GM10248 (cell line): ENCODE measurements at places on chromosomes 7 and 10.

GRCh38 chr7:124843336-124843735 lies 77.7 kb upstream of the GPR37 start:
- DNase-seq = no peak

DNA sequence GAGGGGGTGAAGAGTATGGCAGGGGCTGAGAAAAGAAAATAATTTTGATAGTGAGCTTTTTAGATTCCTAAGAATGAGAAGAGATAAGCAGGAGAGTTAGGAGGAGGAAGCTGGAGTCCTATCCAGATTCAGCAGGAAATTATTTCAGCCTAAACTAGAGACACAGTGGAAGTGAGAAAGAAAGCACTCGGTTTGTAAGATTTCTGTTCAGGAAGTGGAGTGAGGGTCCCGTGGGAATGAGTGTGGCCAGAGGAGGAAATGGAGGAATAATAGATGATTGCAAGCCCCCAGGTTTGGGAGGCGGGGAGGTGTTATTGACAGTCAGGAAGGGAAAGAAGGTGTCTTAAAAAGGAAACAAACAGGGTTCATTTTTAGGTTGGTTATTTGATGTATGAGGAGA lies 84.8 kb upstream of the NRP1 start:
- DNase-seq = no peak

DNA sequence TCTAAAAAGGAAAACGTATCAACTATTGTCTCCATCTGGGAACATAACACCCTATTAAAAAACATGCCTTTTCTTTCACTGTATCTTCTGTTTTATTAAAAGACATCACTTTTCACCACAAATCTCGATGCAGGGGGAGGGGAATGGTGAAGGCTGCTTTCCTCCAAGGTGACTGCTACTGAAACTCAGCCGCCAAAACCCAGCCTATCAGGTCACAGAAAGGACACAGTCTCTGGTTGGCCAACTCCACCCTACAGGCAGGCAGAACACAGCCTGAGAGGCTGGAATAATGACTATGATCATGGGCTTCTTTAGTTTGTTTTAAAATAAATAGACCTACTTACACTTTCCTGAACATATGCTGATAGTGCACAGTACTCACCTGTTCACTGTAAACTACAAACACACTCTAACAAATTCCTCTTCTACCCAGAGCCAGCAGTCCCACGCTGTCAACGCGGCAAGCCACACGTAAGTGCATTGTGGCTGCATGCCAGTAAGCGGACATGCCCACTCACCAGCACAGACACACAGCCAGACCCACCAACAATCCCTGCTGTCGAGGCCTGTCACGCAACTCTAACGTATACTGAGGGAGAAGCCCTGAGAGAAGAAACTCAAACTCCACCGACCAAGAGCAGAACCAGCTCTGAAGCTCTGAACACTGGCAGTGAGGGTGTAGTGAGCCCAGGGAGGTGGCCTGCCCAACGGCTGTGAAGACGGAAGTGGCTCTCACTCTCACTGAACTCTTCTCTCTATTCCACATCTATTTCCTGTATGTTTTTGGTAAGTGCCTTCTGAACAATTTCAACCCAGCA lies 41.8 kb downstream of the NCAPG2 start:
- DNase-seq = no peak

GRCh38 chr10:98038288-98038687 lies 7.9 kb upstream of the CRTAC1 start:
- DNase-seq = no peak

DNA sequence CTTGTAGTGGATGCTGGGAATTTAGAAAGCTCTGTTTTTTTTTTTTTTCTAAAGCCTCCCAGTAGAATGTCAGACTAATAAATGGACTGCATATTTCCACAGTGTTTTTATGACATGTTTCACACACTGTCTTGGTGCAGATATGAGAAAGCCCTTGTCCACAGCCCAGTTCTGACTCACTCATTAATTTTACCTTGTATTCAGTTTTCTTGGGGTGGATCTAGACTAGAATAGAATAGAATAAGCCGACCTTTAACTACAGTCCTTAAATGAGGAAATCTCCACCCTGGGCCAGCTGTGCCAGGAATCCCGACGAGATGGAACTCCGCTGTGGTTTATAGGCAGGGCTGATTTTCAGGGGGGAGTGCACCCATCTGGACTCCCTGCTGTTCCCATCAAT lies 274.7 kb downstream of the NRG3 start:
- DNase-seq = no peak

DNA sequence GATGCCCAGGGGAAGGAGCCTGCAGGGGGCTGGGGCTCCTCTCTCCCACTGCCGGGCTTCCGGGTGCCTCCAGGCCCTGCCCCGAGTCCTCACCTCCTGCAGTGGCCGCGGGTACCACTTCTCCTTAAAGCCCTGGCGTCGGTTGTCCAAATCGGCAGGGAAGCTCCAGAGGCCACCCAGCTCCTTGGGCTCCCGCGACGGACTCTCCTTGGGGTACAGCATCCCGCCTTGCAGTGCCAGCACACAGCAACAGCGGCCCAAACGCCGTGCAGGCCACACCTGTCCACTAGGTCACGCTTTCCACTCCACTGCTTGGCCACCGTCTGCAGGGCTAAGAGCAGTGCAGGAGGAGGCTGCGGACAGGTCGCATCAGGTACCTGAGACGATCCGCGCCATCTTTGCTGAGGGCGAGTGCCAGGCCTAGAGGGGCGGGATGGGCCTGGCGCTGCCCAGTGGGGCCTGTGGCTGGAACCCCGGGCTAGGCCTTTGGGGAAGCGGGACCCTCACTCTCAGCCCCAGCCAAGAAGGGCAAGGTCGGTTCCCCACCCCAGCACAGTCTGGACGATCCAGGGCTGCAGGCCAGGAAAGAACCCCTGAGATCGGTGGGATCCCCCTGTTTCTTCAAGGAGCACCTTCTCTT lies 47.7 kb upstream of the ZNF479 start:
- DNase-seq = no peak

GRCh38 chr10:113021268-113022040 lies 71.4 kb downstream of the TCF7L2 start:
- DNase-seq = no peak

- DNase-seq = no peak
Observed at GRCh38 chr10:76416642-76417041, 985.2 kb downstream of the LRMDA start.

- no peak for DNase-seq
Observed at GRCh38 chr10:133401500-133401899, 7.5 kb downstream of the MTG1 start.

GRCh38 chr10:107913317-107914294 lies 749.1 kb upstream of the SORCS1 start:
- DNase-seq = no peak

DNA sequence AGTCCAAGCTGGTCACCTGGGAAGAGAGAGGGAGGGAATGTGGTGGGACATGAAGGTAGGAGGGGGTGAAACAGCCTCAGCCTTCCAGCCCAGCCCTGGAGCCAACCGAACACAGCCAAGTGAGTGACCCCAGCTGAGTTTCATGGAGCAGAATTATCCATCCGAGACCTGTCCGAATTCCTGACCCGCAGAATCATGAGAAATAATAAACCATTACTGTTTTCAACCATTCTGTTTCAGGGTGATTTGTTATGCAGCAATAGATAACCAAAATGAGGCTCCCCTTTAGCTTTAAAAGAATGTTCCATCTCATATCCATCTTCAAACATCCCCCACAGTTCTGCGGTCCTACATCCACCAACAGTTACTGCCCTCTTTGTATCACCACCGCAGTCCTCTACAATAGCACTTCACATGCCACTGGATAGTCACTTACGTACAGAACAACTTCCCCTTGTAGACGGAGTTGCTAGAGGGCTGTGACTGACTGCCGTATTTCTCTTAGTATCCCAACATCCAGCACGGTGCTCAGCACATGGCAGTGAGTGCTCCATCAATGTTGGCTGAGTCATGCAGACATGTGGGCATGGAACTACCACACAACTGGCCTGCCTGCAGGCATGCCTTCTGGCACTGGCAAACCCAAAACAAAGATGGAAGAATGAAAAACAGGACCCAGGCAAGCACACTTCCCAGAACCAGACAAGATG lies 18.5 kb downstream of the KIAA1549 start:
- no peak for DNase-seq

GRCh38 chr7:86931439-86931838 lies 128.0 kb downstream of the ELAPOR2 start:
- no peak for DNase-seq

DNA sequence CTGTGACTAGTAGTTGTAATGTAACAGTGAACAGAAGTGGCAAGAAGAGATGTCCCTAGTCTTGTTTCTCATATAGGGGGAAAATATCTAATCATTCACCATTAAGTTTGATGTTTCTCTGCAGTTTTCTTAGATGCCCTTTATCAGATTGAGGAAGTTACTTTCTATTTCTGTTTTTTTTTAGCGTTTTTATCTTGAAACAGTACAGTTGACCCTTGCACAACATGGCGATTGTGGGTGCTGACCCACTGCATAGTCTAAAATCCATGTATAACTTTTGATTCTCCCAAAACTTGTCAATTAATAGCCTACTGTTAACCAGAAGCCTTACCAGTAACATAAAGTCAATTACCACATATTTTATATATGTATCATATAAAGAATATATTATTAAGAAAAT lies 192.0 kb downstream of the ADK start:
- DNase-seq = no peak

GRCh38 chr7:52826515-52827265 lies 208.7 kb upstream of the POM121L12 start:
- DNase-seq = no peak

- no peak for DNase-seq
Observed at GRCh38 chr7:69042138-69042537, 556.1 kb upstream of the AUTS2 start.

GRCh38 chr10:4028027-4028471 lies 243.0 kb upstream of the KLF6 start:
- DNase-seq = no peak

GRCh38 chr10:79932841-79933379 lies 16.0 kb downstream of the SFTPD start:
- DNase-seq = no peak

GRCh38 chr10:48464871-48465736 lies 139.8 kb downstream of the ARHGAP22 start:
- no peak for DNase-seq

- no peak for DNase-seq
Observed at GRCh38 chr7:4119848-4120247, 562.2 kb upstream of the FOXK1 start.

GRCh38 chr10:48582970-48583369 lies 21.9 kb downstream of the ARHGAP22 start:
- DNase-seq = no peak

DNA sequence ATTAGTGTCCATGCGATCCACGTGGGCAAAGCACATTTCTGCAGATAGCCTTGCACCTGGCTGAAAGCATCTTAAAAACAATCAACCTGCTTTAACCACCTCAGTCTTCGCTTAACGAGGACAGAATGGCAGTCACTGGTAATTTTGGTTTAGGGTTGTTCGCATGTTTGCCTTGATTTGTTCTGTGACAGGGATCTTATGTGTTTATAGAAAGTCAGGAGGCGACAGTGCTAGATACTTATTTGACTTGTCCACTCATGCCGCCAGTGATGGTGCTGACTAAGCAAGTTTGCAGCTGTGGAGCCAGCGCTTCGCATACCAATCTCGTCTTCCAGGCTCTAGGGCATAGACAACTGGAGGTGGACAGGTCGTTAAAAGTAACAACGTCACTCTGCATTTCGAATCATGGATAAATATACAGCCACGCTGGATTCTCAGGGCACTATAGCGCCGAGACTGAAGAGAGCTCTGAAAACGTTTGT lies 1.2 kb upstream of the TMEM243 start:
- no peak for DNase-seq

- no peak for DNase-seq
Observed at GRCh38 chr10:4941540-4942330, 21.5 kb upstream of the AKR1C1 start.

- no peak for DNase-seq
Observed at GRCh38 chr10:127849921-127850320, 42.8 kb downstream of the CLRN3 start.

- no peak for DNase-seq
Observed at GRCh38 chr7:100827330-100828226, at the start of gene EPHB4. TSS of gene EPHB4 (minus strand) at chr7:100827523. CDS start at chr7:100827030, 493 bp downstream.

DNA sequence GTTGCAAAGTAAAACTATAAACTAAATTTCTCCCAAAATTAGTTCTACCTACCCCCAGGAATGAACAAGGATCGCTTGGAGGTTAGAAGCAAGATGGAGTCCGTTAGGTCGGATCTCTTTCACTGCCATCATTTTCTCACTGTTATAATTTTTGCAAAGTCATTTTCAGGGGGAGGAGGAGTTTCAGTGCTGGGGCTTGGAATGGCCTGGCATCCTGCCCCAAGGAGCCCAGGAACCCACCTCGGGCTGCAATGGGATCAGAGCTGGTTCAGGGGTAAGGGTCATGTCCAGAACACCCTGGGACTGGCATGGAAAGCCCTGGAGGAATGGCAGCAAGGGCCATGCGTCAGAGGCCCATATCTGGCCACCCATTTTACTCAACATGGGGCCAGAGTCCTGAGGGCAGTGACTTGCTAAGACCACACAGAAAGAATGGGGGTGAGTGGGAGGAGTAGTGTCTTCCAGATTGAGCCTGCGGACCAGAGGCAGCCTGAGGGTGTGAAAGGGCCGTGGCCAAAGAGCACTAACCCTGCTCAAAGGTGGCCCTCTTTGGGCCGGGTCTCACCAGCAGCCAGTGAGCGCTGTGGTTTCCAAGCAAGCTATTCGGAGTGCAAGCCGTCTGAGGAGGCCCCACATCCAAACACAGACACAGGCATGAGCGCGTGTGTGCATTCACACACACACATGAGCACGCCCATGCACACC lies 31.8 kb downstream of the GPRIN2 start:
- no peak for DNase-seq

GRCh38 chr10:47322300-47323061 lies at the start of gene GDF2:
TSS of gene GDF2 (plus strand) at chr10:47322454. CDS start at chr10:47322669, 215 bp downstream.
- DNase-seq = no peak

- DNase-seq = no peak
Observed at GRCh38 chr10:126844406-126844805, 60.8 kb upstream of the DOCK1 start.

GRCh38 chr10:6128591-6129251 lies 39.9 kb downstream of the RBM17 start:
- no peak for DNase-seq

- DNase-seq = no peak
Observed at GRCh38 chr7:26842897-26843296, 21.5 kb downstream of the SKAP2 start.

GRCh38 chr10:92850185-92850584 lies 1.9 kb downstream of the EXOC6 start:
- no peak for DNase-seq

DNA sequence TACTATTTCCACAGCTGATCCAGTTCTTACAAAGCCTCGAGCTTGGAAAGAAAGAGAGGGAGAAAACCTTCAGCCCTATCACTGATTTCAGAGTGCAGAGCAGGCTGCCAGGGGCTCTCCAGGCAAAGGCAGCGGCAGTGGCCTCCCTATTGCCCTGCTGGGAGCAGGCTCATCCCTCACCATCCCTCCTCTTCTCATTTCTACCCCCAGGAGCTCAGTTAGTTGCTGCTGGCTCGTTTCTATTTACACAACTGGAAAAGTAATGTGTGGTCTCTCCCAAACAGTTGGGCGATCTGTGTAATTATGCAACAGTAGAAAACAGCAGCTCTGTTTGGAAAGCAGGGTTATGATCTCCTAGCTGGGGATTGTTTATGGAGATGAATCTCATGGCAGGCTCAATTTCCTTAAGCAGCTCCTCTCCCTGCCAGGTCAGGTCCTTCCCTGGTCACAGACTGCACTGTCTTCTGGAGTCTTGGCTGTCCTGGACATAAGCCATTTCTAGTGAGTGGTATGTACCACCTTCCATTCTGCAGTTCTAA lies 28.7 kb upstream of the TNS3 start:
- no peak for DNase-seq
